Activated CD4-positive, CD25-positive, alpha-beta regulatory T cell (primary cell): ENCODE measurements at places on chromosomes 2 and 18.

GRCh38 chr2:119387381-119388129, 20.8 kb downstream of the DBI start:
- DNase-seq, result no peak

- DNase-seq, result no peak
These were observed 255.2 kb upstream of the SPRED2 start for GRCh38 chr2:65687614-65688013.

DNA sequence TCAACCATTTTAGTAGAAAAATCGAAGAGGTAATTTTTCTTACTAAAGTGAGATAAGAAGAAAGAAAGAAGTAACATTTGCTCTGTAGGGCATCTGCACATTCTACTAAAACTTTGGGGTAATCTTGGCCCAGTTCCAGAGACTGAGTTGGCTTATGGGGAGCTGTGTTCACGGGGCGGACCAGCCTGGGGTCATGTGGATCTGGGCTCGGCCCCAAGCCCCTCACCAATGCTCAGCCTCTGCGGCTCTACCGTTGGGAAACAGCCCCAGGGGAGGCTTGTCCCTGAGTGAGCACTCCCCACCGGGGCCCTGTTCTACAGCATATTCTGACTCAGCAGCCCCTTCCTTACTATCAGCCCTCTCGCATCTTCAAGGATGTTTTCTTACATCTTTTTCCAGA, 132.3 kb downstream of the RTP5 start:
- DNase-seq, result no peak

- DNase-seq, result no peak
These were observed 34.7 kb upstream of the CD226 start for GRCh38 chr18:69982417-69982816.

DNA sequence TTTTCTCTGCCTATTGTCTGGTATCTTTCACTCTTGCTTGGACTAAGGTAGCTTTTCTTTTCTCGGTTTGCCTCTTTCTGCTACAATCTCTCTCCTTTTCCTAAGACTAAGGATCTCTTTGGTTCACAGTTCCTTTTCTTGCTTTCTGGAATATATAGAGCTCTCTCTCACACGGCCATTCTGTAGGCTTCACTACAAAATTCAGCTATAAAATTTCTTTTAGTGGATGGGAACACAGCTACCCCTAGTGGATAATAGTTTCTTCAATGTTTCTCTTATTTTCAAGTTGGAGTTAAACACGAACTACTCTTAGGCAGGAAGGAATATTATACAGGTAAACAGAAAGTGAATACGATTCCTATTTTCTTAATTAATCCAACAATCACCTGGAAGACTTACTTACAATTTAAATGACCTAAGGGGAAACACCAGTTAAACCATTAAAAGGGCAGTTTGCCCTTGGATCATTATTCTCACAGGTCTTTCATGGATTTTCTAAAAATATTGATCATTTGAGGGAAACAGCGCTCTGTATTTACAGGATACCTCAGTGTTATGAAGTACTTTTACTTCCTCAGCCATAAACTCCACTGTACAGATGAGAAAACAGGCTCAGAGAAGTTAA, 140.5 kb downstream of the LRP2 start:
- DNase-seq, result no peak

DNA sequence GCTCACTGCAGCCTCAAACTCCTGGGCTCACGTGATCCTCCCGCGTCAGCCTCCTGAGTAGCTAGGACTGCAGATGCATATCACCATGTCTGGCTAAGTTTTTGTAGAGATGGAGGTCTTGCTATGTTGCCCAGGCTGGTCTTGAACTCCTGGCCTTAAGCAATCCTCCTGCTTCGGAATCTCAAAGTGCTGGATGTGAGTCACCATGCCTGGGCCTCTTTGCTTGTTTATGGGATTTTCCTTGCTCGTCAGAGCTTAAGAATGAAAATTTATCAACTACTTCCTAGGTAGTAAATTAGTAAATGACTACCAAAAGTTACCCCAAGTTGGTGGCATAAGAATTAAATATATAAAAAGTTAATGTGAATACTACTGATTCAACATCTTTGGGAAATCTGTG, 51.0 kb downstream of the ACTR3 start:
- no peak for DNase-seq

DNA sequence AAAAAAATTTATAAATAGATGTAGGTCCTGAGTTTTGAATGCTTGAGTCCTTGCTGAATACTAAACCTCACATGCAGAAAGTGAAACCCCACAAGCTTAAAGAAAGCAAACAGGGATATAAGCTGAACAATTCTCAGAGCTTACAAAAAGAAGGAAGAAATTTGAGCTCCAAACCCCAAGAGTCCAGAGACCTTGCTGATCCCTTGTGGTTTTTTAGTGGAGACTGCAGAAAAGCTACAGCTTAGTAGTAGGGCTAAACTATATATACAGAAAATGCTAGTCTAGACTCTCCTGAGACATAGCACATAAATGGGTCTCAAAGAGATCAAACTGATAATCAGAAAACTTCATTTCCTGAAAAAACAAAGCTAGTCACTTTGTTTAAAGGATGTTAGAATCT, 1548.1 kb upstream of the ZEB2 start:
- no peak for DNase-seq

GRCh38 chr2:187644486-187644885, 90.3 kb upstream of the TFPI start:
- no peak for DNase-seq

DNA sequence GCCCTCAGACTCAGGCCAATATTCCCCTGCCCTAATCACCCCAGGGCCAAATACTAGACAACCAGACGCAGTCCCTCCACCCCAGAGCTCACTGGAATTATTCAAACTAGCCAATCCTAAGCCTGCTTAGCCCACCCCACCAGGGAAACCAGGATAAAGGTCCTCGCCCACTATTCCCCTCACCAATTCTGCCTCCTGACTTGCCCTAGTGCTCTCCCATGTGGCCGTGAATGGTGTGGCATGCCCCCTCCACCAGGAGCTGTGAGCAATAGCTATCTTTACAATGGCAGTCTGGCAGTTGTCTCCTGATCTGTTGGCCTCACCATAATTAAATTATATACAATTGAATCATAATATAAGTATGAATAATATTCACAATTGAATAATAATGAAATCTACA, 42.3 kb downstream of the FAM124B start:
- no peak for DNase-seq

- DNase-seq, result no peak
These were observed 75.8 kb downstream of the ASAP2 start for GRCh38 chr2:9282128-9283112.

DNA sequence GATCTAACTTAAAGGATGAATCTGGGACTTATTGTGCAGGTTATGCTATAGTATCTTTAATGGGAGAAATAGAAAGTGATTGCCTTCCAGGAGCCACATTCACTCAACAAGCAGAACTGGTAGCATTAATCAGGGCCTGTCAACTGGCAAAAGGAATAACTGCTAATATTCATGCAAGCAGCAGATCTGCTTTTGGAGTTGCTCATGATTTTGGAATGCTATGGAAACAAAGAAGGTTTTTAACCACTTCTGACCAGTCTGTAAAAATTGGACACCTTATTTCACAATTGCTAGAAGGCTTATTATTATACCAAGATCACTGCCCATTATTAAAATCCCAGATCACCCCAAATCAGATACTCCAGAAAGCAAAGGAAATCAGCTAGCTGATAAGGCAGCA, 200.4 kb downstream of the MREG start:
- DNase-seq, result no peak

GRCh38 chr2:9753665-9754531, 89.4 kb upstream of the TAF1B start:
- DNase-seq, result peak; percentile 42

DNA sequence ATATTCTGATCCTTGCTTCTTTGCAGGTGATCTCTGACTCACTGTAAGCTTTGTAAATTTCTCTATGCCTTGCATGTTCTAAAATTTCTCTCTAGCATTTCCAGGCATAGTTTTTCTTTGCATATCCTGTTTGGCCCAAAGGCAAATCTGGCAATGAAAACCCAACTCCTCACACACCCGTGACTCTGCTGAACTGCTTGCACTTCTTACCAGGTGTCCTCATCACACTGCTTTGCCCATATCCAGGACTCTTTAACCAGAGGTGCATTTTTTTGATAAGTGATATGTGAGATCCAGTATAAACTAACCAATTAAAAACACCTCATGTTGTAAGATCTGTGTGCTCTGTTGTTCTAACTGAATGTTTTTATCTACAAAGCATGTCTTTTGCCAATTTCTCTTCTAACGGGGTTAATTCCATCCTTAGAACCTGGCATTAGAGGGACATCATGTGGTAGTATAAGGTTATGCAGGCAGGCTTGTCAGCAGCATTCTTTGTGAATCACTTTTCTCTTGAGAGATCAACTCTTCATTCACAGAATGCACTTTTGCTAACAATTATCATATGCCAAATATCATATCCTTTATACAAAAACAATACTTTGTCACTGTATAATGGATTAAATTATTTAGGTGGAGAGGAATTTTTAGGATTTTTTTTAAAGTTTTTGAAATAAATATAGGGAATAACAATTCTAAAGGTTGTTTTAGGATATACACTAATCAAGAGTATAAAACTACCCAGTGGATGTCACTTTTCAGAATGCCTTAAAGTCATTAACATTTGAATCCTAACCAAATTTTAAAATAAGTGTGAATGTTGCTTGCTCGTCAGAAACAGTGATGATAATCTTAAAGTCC, 20.8 kb upstream of the TMX3 start:
- DNase-seq, result no peak

- no peak for DNase-seq
These were observed 75.4 kb upstream of the TANC1 start for GRCh38 chr2:158893026-158893425.

DNA sequence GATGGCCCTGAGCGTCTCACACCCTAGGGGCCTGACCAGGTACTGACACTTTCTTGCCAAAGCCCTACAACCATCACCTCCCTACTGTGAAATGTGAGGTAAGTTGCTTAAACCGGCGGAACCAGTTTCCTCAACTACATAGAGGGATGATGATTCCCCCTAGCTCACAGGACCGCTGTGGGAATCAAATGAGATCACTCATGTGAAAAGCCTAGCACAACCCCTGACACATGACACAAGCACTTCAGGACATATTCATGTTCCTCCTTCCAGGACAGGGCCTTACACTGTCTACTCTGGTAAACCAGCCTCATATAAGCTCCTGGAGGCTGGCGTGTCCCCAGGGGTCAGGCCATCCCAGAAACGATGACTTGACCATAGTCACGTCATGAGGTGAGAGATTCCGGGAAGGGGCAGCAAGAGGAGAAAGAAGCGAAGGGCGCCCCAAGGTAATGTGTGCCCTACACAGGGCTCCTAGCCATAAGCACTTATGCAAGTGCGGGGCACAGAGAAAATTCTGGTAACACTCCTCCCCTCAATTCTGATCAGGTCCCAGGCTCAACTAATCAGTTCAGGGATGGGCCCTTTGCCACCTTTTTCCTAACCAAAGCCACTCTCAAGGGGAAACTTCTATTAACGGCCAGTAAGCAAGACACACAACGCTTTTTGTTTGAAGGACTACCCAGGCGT, 49.5 kb downstream of the C2orf42 start:
- DNase-seq, result no peak

DNA sequence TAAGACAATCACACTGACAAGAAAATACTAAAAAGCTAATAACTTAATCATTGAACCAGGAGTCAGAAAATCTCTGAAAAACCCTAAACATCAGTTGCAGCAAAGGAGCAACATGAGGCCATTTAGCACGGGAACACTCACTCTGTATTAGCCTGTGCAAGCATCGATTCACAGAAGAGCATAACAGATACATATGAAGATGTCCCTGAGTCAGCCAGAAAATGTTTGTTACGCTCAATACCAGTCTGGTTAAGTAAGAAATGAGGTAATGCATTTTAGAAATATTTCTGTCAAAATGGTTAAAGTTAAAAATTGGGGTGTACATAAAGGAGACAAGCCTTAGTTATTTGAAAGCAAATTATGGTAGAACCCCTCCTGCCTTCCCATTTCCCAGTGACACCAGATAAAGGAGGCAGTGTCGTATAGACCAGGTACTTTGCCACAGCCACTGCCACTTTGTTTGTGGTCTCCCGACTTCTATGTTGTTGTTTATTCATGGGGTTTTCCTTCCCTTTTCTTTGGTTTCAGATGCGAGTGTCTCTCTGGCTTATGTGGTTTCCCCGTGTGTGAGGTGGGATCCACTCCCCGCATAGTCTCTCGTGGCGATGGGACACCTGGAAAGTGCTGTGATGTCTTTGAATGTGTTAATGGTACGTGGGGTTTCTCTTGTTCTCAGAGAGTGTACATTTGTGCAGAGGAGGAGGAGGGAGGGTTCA, 108.6 kb downstream of the CRIM1 start:
- DNase-seq, result no peak

- no peak for DNase-seq
These were observed 91.2 kb downstream of the TWIST2 start for GRCh38 chr2:238939074-238939473.

- peak; percentile 31 for DNase-seq
These were observed 81.5 kb downstream of the DPP4 start for GRCh38 chr2:161992531-161992930.

DNA sequence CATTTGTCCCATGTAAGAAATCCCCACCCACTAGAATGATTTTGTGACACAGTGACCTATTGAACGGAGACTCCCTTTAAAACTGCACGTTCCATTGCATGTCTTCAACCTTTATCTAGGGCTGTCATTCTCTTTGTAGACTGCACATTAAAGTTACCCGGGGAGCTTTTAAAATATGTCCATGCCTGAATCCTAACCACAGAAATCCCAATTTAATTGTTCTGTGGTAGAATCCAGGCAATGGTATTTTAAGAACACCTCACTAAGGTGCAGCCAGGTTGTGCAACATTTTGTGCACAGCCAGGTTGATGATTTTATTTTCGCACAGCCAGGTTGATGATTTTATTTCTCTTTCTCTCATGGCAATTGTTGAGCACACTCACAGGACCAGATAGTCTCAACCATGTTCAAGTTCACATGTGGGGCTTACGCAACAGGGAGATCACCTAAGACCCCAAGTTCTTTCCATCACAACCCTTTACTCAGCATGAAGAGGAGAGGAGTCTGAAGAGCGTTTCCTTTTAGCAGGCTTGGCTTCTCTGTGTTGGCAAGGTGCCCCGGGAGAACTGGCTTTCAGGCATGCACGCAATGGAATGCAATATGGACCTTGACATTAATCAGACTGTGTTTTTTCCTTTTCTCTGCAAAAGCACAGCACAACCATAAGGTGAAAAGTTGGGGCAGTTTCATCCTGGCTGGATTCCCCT, 467.3 kb upstream of the ETAA1 start:
- DNase-seq, result no peak

DNA sequence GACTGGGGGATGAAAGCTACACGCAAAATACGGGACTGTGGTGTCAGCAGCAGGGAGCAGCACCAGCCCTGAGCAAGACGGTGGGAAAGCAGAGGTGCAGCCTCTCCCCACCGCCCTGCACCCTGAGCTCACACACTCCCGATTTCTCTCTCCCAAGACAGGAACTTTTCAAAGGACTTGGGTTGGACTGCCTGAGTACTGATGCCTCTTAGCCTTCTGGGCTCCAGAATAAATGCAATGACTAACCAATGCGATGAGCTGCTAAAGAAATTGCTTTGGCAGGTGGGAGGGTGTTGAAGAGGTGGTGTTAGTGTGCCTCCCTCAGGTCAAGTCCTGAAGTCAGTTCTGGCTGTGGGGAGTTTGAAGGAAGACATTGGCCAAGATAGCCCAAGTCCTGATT, 9.6 kb downstream of the TRIM54 start:
- no peak for DNase-seq

- no peak for DNase-seq
These were observed 2.3 kb upstream of the ALKAL2 start for GRCh38 chr2:290090-290722.
